ENCODE measurements at places on chromosomes 3 and 15. TPM values are rescaled to one million over a fixed set of nuclear protein-coding genes. Genes with fewer than 3 reads are reported as not detected.
A peak's percentile ranks its signal among the peaks of the same experiment; 100 is the strongest.

The C2CD4A gene
- total RNA-seq: not detected

The REC114 gene
- total RNA-seq: not detected

The ARGFX gene
- total RNA-seq: not detected

GRCh38 chr15:56772868-56773639 is 39.7 kb upstream of the ZNF280D start:
- H3K27ac ChIP-seq: no peak overlapping the region
- peaks cover 5% of the 10 kb centered on the region for H3K4me1 ChIP-seq
- H3K36me3 ChIP-seq: no peaks in the 10 kb centered on the region
- no peak overlapping the region for H3K4me3 ChIP-seq
- DNase-seq: peak; percentile 46
- H3K27me3 ChIP-seq: no peaks in the 10 kb centered on the region

DNA sequence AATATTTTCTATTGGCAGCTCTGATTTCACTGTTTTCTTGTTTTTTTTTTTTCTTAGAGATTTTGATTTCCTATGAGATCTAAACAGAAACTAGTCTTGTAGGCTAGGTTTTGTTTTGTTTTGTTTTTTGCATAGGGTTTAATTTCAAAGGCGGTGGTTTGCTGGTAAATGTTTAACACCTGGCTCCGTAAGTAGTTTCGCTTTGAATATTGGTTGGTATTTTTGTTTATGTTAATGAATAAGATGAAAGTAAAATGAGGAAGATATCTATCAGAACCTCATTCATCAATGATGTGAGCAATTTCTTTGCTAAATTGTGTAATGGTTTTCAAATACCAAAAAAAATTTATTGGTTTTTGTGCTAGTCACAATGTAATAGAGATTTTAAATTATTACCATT is 39.7 kb upstream of the TM4SF1 start:
- DNase-seq: no peak
- no peaks in the 10 kb centered on the region for H3K27me3 ChIP-seq
- H3K4me1 ChIP-seq: peaks cover 3% of the 10 kb centered on the region
- H3K36me3 ChIP-seq: no peaks in the 10 kb centered on the region
- no peak overlapping the region for H3K27ac ChIP-seq

GRCh38 chr3:187783098-187783497 is 37.8 kb upstream of the BCL6 start:
- DNase-seq: peak; percentile 99
- H3K36me3 ChIP-seq: no peaks in the 10 kb centered on the region
- H3K27me3 ChIP-seq: no peaks in the 10 kb centered on the region
- peak overlapping the region; percentile 41 for H3K27ac ChIP-seq

Data from astrocyte (in vitro differentiated cells and primary cell).